ENCODE measurements at places on chromosomes 16 and 17. TPM values are rescaled to one million over a fixed set of nuclear protein-coding genes. Genes with fewer than 3 reads are reported as not detected.

Gene CES1
- total RNA-seq = 17.4 TPM

Gene TMED6
- total RNA-seq = 0.49 TPM

- DNase-seq = no peak
Measured at GRCh38 chr17:77803726-77804125, 154.8 kb upstream of the TNRC6C start.

GRCh38 chr16:11507991-11508390, 78.7 kb downstream of the LITAF start:
- DNase-seq = no peak

GRCh38 chr16:16052916-16053315, 103.5 kb downstream of the ABCC1 start:
- DNase-seq = no peak
